ENCODE measurements at places on chromosomes 3 and 15.

GRCh38 chr3:55904716-55905115 lies 417.6 kb upstream of the WNT5A start:
- DNase-seq = no peak

GRCh38 chr3:124882816-124883747 lies 4.1 kb downstream of the ITGB5 start:
- no peak for DNase-seq

- DNase-seq = no peak
Measured at GRCh38 chr3:124565013-124565412, 165.2 kb upstream of the UMPS start.

GRCh38 chr15:62491642-62492041 lies 326.6 kb upstream of the C2CD4B start:
- no peak for DNase-seq

- peak; percentile 10 for DNase-seq
Measured at GRCh38 chr15:69983696-69984265, 113.9 kb downstream of the TLE3 start.

GRCh38 chr3:104461431-104461830 lies 905.3 kb upstream of the ALCAM start:
- no peak for DNase-seq

GRCh38 chr15:92906020-92906419 lies 5.9 kb downstream of the CHD2 start:
- DNase-seq = no peak

DNA sequence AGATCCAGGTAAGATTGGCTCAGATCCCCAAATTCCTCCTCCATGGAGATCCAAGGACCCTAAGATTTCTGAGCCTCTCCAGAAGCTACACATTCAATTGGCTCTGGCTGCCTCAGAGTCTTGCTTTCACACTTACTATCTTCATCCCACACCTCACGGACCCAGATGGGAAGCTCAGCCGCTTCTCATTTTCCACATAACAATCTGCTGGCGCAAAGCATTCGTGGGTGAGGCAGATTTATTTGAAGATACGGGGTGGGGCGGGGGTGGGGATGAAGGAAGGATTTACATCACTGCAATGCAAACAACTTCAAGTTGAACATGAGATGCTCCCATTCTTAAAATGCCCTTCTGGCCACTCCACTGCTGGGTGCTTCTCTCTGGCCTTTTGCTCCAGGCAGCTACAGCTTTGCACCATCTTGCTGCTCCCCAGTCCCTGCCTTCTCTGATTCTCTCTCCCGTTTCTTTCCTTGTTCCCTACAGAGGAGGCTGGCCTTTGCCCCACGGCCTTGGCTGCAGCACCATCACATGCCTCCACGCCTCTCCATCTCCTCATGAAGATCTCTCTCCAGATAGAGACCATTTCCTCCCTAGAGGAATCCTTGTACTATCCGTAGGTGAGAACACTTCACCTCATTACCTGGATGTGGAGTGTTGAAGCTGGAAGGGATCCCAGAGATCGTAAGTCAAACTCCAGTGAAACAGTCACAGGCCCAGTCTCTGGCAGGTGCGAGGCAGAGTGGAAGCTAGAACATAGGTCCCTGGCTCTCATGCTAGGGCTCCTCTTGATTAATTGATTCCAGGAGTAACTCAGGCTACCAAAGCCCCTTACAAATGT lies 175.9 kb downstream of the RPLP1 start:
- DNase-seq = no peak

- no peak for DNase-seq
Measured at GRCh38 chr3:151096716-151097115, 11.3 kb downstream of the MED12L start.

GRCh38 chr3:33001889-33002288 lies 50.4 kb downstream of the CCR4 start:
- DNase-seq = no peak
